ENCODE measurements at places on chromosomes 6 and 20.

GRCh38 chr6:31076611-31077010, 35.8 kb downstream of the C6orf15 start:
- no peak for DNase-seq

DNA sequence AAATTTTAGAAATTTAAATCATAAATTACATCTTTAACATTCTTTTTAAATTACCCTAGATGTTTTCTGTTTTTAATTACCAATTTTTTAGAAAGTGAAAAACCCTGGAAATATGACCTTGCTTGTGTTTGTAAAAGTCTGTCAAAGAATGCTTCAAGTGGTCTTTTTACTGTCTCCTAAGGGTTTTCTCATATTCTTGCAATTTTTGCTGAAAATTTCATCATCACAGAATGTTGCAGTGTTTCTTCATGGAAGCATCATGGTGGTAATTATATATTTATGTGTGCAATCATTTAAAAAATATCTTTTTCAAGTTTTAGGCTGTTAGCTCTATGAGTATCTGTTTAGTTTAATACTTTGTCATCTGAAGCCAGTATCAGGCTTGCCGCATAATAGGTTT, 178.2 kb downstream of the HDGFL1 start:
- DNase-seq: no peak

- DNase-seq: no peak
Measured at GRCh38 chr20:12270863-12271262, 353.2 kb downstream of the BTBD3 start.

DNA sequence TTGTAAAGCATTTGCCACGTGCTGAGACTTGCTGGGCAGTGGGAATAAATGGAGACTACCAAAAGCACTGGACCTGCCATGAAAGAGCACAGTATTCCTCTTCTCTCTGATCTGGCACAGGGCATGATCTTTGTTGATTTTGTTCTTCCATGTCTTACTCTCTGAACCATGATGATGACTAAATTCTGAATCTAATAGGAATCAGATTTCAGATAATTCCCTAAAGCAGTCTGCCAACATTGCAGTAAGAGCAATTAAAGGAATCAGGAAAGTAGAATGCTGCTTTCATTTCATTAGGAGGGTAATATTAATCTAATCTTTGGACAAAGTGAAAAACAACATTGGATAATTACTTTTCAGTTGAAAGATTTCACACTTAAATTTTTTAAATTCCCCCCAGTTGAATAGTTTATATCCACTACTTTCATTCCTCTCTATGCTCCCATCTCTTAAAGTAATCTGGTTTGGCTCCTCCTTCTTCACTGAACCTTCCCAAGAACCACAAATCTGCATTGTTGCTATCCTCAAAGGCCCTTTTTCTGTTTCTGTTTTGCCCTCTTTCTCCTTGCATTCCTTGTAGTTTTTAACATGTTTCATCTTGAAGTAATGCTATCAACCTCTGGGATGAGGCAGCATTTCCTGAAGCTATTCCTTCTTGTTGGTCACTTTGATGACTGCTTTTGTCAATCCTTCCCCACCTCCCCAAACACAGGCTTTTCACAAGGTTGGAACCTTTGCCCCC, 243.2 kb upstream of the TENT5A start:
- no peak for DNase-seq

DNA sequence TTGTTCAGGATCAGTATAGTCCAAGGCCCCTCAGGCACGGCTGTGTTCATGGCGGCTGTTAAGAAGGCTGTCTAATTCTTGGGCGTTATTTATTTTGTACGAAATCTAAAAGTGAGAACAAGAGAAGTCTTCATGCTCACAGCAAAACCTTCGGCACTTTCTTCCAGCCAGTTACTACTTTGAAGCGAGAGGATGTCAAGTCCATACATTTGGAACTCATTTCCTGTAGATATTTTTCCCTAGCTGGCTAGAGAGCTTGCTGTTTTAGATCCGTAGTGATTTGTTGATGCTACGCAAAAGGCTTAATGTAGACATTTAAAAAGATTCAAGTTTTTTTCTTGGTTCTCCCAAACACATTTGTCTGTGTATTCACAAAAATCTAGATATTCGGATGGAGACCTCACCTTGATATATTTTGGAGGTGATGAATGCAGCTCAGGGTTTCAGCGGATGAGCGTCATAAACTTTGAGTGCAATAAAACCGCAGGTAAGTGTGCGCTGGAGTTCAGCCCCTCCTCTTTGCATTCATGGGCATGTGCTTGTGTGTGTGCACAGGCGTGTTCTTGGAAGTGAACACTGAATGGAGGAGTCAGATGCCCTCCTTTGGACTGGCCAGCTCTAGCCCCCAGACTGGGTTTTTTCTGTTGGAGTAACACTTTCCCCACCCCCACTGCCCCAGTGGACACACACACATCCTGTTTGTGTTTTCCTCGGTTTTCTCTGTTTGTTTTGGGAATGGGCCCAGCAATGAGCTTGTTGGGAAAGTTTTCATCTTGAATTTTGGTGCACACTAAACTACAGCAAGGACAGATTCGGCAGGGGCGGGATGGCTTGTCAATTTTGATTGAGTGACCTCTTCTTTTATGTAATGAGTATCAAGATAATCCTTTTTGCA, 65.4 kb downstream of the IGF2R start:
- DNase-seq: no peak

DNA sequence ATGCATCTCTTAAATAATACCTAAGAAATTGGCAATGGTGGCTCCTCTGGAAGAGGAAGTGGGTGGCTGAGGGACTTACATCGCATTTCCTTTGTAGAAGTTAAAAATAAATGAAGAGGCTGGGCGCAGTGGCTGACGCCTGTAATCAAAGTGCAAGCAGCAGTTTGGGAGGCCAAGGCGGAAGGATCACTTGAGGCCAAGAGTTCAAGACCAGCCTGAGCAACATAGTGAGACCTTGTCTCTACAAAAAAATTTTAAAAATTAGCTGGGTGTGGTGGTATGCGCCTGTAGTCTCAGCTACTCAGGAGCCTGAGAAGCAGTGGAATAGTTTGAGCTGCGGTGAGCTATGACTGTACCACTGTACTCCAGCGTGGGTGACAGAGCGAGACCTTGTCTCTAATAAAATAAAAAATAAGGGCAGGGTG, 12.2 kb upstream of the NCOA3 start:
- DNase-seq: peak; percentile 54
